Skeletal muscle cell (primary cell): ENCODE measurements at places on chromosomes 12 and 14.

DNA sequence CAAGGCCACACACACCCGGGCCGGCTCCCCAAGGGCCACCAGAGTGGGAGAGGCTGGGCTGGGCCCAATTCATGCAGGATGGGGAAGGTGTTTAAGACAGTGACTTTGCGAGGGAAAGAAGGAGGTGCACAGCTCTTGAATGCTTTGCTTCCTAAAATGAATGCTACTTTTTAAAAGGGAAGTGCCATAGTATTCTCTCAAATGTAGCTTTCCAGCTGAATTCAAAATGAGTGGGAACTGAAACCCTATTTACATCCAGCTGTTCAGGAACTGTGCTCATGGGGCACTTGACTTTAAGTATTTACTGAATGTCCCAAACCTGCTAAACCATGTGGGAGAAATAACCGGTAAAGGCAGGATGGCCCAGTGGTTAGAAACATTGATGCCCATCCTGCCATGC, 7.6 kb downstream of the ITPK1 start:
- DNase-seq: no peak

GRCh38 chr12:68538726-68539614, 71.7 kb upstream of the RAP1B start:
- no peak for DNase-seq

DNA sequence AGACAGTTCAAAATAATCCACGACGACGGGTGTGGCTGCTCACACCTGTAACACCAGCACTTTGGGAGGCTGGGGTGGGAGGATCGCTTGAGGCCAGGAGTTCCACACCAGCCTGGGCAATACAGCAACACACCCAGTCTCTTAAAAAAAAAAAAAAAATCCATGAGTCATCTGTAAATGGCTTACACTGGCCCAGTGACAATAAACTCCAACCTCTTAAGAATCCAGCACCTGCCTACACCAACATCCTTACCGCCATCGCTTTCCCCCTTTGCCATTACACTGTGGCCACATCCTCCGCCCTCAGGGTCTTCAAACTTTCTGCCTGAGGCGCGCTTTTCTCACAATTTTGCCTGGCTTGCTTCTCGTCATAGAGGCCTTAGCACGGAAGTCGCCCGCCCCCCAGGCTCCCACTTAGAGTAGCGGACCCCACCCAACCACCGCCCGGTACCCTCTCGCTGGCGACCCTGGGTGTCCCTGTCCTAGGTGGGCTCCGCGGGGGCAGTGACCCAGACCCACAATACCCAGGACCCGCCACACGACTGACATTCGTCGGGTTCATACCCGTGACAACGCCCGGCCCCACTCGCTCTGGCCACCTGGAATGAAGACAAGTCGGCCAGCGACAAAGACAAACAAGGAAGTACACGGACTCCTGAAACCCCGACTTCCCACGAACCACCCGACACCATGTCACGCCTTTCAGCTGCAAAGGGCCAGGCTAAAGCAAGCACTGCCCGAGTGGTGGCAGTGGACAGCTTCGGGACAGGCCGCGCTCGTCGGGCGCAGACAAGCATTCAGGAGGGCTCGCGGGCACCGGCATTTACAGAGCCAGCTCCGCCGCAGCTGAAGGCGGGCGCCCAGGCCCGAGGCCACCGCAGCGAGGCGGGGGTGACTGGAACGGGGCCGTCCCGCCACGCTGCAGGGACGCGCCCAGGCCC, 636 bp downstream of the GOLGA3 start:
- DNase-seq: peak; percentile 36

GRCh38 chr12:28086521-28087155, 103.6 kb upstream of the CCDC91 start:
- no peak for DNase-seq

GRCh38 chr12:50659690-50660424, 104.0 kb upstream of the ATF1 start:
- no peak for DNase-seq
